ENCODE measurements at places on chromosomes 3 and 15.

DNA sequence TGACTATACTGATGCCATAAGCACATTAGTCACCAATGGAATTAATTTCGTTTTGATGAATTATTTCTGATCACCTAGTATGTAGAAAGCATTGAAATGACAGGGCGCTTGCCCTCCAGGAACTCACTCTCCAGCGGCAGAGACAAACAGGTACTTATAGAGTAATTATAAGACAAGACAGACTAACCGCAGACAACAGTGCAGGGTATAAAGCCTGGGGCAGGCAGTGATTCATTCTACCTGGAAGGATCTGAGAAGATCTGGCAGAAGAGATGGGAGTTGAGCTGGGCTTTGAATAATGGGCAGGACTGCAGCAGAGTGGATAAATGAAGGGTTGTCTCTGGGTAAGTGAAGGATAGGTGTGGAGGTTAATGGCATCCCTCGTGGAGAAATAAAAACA is 331.8 kb downstream of the FGF12 start:
- DNase-seq: no peak

- DNase-seq: no peak
These were observed 66.0 kb downstream of the KBTBD8 start for GRCh38 chr3:67064105-67064504.

- no peak for DNase-seq
These were observed 176.3 kb upstream of the ICE2 start for GRCh38 chr15:60655252-60655651.

- no peak for DNase-seq
These were observed 204.3 kb upstream of the UBE3A start for GRCh38 chr15:25643120-25643519.

DNA sequence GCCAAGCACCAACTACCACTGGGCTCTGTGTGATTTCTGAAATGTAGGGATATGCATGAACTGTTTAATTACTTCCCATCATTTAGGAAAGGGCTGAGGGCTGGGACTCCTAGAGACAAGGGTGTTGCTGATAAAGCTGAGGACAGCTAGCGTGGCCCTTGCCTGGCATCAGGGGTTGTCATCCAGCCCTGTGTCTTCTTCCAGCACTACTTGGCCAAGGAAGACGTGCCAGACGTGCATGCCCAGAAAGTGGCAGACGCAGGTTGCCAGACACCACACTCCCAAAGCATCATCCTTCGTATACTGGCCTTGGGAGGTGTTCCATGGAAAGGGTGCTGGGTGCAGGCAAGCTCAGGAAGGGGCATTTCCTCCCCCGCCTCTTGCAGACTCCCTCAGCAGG is 64.8 kb downstream of the LRIG1 start:
- DNase-seq: no peak

DNA sequence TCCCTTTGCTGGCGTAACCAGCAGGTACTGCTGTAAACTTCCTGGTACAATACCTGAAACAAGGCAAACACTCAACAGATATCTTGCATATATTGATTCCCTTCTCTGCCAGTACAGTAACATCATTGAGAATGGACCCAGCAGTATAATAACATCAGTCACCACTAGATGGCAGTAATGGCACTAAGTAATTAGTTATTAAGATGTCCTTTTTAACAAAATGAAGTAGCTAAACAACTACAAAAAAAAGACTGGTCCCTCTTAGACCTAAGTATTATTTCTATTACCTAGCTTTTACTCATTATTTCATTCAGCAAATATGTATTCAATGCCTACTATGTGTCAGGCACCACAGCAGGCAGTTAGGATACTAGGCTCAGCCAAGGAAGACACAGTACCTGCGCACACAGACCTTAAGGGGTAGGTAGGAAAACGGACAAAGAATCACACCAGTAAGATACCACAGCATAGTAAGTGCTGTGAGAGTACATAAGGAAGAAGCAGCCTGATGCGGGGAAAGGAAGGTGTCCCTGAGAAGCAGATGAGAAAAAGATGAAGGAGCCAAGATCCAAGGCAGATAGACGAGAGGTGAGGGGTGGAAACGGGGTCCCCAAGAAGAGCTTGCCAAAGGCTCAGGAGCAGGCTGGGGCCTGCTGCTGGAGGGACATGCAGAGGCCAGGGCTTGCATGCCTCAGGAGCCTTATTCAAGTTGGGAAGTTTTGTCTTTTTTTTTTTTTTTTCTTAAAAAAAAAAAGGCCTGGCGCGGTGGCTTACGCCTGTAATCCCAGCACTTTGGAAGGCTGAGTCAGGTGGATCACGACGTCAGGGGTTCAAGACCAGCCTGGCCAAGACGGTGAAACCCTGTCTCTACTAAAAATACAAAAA is 102.7 kb upstream of the CHD2 start:
- DNase-seq: peak; percentile 40

DNA sequence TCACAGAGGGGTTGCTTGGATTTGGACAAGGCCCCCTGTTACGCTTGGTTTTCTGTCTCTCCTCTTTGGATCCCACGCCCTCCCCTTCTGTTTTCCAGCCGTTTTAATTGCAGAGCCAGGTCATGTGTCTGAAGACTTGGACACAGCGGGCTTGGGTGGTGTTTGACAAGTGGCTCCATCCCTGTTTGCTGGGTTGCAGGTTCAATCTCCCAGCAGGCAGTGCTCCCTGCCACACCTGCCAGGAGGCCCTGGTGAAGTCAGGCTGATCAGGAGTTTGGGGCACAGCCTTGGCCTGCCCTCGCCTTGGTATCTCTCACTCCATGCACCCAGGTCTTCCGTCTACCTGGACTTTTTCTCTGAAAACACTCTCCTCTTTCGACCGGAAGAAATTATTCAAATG is 59.0 kb downstream of the PLXNA1 start:
- no peak for DNase-seq

- DNase-seq: no peak
These were observed 383.0 kb upstream of the RARB start for GRCh38 chr3:25044762-25045710.

DNA sequence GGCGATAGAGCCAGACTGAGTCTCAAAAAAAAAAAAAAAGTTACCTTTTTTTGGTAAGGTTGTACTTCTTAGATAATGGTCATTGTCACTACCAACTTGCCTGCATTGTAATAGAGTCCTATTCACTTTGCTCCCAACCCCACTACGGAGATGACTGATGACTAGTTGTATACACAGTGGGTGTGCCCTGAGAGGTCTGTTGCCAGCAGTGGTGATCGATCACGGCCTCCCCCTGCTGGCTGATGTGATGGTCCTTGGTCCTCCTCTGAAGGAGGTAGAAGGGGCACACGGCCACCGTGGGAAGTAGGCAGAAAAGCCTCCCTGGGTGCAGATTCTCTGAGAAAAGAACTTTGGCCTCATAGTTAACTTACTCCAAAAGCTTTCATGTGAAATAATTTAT is 10.7 kb downstream of the GCNT3 start:
- no peak for DNase-seq

DNA sequence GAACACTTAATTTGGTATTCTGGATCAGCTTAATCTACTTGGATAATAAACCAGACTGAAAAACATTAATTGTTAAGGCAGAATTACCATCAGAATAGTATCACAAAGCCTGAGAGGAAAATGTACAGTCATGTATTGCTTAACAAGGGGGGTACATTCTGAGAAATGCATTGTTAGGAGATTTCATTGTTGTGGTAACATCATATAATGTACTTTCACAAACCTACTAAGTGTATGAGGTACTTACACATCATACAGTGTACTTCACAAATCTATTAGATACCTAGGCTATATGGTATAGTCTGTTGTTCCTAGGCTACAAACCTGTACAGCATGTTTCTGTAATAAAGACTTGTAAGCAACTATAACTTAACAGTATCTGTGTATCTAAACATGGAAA is 68.2 kb downstream of the NBEAL2 start:
- no peak for DNase-seq

- DNase-seq: no peak
These were observed 176.1 kb upstream of the FRMD4B start for GRCh38 chr3:69562020-69562419.

GRCh38 chr3:126329927-126330725 is 27.1 kb downstream of the KLF15 start:
- DNase-seq: no peak

- DNase-seq: no peak
These were observed 27.5 kb downstream of the NR1I2 start for GRCh38 chr3:119809249-119810017.

GRCh38 chr3:183592821-183593220 is 37.3 kb upstream of the KLHL6 start:
- no peak for DNase-seq

- DNase-seq: no peak
These were observed 72.6 kb downstream of the PLSCR2 start for GRCh38 chr3:146396792-146397191.

DNA sequence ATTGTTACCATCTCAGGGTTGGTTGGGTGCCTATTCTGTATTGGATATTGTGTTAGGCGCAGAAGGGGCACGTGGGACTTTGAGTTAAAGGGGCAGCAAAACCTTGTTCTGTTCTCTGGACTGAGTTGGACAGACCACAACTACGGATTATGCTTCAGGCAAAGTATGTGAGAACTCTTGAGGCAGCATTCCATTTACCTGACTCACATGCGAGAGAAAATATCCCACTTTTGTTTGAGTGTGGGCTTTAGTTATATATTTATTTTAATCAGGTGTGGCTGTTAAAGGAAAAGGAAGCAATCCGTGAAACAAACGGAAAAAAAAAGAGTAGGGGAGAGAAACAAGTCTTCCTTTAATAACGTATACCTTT is 627 bp upstream of the PLS1 start:
- DNase-seq: no peak

DNA sequence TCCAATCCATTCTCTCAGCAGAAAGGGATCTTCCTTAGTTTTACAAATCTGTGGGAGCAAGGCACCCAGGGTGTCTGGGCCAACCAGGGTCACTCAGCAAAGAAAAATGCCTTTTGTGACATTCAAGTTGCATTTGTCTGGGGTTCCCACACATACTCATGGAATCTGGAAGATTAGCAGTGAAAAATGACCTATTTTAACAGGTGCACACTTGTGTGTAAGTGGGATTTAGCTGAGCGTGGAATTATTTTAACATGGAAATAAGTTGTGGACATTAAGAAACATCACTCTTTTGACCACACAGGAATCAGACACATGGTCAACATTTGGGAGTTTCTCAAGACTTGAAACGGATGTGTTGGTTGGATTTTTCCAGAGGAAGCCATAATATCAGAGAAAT is 234.9 kb downstream of the OPA1 start:
- DNase-seq: no peak

DNA sequence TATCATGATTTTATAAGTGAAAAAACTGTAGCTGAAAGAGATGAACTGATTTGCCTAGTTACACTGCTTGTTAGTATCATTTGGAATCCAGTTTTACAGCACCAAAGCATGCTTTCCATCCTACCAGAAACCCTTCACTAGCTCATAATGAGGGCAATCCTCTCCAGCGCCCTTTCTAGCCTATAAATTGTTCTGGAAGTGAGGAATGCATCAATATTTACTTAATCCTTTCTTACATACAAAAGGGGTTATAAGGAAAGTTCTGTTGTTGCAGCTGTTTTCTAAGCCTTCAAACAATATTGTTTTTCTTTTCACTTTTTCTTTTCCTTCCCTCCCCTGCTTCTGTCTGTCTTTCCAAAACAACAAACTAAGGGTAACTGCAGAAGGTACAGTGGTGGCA is 11.0 kb upstream of the PCCB start:
- no peak for DNase-seq

- DNase-seq: peak; percentile 72
These were observed 1.0 kb upstream of the RYR3 start for GRCh38 chr15:33309602-33310276.

DNA sequence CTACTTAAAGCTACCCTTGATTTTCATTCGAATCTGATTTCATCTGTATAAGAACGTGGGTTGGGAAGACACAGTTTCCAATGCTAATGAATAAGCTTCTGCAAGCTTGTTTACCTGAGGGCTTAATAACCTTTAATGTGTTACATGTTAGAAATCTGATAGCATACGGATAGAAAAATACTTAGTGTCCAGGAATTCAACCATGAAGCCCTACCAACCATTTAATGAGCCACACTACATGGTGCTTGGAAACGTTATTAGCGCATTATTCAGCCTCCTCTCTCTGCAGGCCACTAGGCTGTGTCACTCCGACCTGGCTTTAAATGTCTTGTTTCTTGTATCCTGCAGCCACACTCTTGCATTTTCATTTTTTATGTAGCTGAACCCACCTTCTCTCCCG is 1.6 kb downstream of the FAM81A start:
- DNase-seq: no peak

GRCh38 chr15:91890614-91891013 is 37.1 kb downstream of the SLCO3A1 start:
- DNase-seq: no peak

- no peak for DNase-seq
These were observed 126.8 kb downstream of the MITF start for GRCh38 chr3:69865925-69866679.

DNA sequence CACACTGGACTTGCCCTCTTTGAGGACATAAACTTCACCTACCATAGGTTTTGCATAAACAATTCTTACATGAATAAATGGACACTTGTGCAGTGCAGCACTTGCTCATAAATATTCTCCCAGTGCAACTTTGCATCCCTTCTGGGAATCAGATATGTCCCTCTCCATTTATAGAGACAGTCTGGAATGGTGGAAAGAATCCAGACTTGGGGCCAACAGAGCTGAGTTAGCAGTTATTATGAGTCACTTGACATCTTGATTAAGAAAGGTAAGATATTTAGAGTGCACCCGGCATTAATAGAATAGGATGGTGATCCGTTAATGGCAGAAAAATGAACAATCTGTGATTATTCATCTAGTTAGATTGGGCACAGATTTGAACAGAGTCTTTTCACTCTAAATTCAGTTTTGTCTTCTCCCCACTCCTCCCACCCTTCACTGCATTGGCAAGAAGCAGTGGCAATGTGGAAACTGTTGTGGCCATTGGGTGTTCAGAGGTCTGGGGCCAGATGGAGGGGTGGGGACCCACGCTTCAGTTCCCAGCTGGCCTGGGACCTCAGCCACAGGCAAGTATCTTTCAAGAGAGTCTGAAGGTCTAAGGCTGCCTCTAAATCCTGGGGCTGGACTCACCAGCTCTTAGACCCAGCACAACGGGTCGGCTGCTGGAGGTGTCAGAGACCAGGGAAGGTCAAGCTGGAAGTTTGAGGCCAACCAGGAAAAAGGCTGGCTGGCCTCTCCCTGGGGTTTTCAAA is 58.9 kb upstream of the KY start:
- DNase-seq: no peak

GRCh38 chr3:54783611-54784010 is 144.2 kb downstream of the LRTM1 start:
- no peak for DNase-seq

DNA sequence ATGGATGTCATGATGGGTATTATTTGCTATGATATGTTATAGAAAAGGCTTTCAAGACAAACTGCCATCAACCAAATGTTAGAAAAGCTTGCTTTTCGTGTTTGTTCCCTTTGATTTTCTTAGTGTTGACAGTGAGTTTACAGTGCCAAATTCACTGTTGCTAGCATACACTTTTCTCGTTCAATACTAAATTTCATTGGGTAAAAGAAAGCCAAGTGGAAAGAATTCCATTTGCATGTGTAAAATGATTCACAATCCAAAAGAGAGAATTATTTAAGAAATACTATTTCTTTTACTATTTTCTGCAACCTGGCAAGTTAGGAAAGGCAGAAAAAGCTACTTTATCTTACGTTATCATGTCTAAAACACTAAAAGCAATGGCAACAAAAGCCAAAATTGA is 301.4 kb downstream of the OTOL1 start:
- no peak for DNase-seq

Data from left forelimb (tissue), 1 donor.